ENCODE measurements at places on chromosomes 7 and 10.

GRCh38 chr10:35456784-35457183 lies 120.5 kb downstream of the CCNY start:
- DNase-seq = no peak

- DNase-seq = no peak
Measured at GRCh38 chr7:93817004-93817403, 73.5 kb downstream of the TFPI2 start.

DNA sequence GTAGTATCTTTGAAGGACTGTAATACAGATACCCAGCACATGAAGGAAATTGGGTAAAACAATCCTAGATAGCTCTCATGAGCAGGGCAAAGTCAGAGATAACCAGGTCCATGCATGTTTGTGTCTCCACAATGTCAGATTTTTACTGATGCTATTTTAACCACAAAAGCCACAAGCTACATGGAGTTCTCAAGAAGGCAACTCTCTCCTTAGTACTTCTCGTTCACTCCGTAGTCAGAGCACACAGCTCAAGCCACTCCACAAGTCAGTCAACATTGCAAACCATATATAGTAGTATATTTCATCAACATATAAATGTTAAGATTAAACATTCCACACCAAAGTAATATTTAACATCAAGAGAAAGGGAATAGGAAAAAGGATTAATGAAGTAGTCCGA lies 98.0 kb upstream of the PIK3CG start:
- no peak for DNase-seq

DNA sequence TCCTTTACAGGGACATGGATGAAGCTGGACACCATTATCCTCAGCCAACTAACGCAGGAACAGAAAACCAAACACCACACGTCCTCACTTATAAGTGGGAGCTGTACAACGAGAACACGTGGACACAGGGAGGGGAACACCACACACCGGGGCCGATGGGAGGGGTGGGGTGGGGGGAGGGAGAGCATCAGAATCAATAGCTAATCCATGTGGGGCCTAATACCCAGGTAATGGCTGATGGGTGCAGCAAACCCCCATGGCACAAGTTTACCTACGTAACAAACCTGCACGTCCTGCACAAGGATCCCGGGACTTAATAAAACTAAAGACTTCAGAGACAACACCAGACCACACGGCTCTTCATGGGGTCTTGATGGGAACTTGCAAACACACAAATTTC lies 82.2 kb upstream of the DIP2C start:
- no peak for DNase-seq

DNA sequence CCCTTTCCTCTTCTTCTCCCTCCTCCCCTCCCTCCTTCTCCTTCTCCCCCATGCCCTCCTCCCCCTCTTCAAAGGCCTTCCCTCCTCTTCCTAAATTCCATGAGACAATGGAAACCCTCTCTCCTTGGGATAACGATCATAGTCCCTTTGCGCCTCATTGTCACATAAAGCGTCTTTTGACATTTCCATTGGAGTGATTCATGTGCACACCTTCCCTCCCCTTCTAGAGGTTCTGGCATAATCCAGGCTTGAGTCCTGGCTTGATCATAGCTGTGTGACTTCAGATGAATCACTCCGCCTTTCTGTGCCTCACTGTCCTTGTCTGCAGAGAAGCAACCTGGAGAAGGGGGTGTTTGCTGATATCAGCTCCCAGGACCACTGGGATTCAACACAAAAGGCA lies 204.2 kb downstream of the TNS3 start:
- no peak for DNase-seq

- DNase-seq = no peak
Measured at GRCh38 chr10:68046642-68047041, 28.4 kb downstream of the HERC4 start.

DNA sequence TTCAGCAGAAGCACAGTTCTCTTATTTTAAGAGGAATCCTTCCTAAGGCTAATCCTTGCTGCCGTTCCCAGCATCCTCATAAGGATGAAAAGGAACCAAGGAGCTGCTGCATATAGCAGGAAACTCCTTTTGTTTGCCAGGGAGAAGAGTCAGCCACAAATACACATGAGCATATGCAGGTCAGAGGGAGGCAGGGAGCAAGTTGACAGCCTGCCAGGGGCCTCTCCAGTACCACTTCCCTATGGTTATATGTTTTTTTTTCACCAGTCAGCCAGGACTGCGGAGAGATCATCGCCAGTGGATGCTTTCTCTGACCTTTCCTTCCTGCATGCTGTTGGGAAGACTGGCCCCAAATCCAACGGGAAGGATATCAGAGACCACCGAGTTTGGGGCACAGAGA lies 39.8 kb downstream of the SLC35B4 start:
- DNase-seq = no peak

DNA sequence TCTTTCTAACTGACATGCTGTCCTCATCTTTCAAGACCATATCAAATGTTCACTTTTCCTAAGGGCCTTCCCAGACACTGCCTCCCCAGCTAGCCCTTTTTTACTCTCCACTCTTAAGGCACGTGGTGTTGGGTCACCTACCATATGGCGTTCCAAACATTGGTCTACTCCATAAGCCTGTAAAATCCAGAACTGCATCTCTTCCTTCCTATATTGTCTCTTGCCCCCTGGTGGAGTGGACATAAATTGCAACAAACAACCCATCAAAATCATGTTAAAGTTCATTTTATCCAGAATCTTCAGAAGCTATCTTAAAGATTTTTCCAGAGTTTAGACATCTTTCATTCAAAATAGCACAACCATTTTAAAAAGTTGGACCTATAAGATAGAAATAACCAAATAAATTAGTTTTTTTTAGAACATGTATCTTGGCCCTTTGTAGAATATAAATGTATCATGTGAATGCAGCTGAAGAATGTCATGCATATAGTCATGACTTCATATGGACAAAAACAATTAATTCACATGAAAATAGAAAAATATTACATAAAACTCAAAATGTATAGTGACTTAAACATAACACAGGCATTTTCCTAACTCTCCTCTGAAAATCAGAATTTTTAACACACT lies 180.6 kb upstream of the CHRM2 start:
- DNase-seq = no peak

Data from stimulated activated CD8-positive, alpha-beta memory T cell treated with anti-CD3 and anti-CD28 coated beads, Interleukin-7, amount 100 ng/mL, for 4 hours (primary cell).